ENCODE measurements at places on chromosomes 6 and 20.

DNA sequence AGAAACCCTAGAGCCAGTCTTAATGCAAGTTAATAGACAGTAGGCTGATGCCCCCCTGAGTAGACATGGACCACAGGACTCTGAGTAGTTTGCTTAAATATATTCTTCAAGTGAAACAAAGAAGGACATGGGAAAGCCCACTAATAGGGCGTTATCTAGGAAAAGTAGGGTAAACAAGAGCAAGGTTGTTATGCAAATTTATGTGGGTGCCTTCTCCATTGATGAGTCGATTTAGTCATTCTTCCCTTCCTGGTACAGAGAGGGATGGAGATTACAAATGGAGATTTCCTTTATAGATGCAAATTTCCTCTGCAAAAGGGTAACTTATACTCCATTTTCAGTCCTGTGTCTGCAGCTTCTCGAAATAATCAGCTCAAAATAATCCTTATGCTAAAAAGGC, 262.0 kb downstream of the CD83 start:
- DNase-seq, result no peak

DNA sequence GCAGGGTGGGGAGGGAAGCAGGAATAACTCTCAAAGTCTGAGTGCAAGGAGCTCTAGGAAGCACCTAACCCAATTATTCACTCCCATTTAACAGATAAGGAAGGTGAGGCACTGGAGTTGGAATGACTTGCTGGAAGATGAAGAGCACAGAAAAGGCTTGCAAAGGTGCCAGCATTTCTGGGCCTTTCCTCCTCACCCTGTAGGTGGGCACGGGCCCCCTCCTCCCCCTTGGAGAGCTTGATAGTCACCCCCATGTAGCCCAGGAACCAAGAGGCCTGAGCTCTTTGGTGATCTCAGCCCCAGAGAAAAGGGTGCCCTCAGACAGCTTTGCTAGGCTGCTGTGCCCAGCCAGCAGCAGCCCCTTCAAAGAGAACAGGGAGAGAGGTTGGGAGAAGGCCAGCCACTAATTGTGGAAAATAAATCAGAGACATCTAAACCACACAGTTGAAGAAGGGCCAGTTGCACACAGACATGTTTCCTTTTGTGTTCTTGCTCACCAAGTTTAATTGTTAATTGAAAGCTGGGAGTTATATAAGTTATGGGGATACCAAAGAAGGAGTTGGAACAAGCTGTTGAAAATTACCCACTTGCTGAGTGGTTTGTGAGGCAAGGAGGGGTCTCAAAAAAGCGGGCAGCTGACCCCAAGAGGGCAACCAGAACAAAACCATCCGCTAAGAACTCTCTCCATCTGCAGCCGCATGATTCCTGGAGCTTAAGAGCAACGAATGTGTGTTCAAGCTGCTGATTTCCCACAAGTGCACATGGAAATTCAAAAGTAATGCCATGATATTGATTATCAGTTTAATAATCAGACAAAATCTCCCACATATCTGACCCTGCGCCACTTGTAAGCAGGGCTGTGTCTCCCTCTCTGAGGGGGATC, 77.0 kb downstream of the MRPL14 start:
- DNase-seq, result no peak

GRCh38 chr6:83867527-83868161, 8.2 kb downstream of the CYB5R4 start:
- DNase-seq, result peak; percentile 4

GRCh38 chr20:50146732-50147662, 6.5 kb downstream of the PEDS1 start:
- DNase-seq, result no peak

DNA sequence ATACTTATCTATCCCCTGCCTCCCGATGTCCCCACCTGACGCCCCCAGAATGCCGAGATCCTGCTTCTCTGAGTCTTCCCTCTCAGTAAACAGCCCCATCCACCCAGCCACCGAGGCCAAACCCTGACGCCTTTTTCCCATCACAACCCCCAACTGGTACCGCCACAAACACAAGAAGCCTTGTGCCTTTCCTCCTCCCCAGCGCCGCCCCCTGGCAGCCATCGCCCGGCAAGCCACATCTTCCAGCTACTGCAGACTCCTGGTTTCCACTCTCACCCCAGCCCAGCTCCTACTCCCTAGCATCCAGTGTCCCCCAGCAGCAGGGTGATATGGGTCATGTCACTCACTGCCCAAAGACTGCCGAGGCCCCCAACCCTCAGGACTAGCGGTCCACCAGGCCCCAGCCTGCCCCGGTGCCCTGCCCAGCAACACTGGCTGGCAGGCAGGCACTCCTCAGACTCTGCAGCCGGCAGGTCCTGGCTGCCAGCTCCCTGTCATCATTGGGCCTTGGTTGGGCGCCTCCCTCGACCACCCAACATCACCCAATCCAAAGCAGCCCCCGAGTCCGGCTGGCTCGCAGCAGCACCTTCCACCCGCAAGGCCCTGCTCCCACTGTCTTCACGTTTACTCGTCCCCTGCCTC, 11.2 kb downstream of the TCFL5 start:
- DNase-seq, result peak; percentile 71

GRCh38 chr20:19317237-19318069, 105.0 kb downstream of the SLC24A3 start:
- DNase-seq, result no peak

GRCh38 chr20:56896447-56896846, 267.3 kb downstream of the TFAP2C start:
- no peak for DNase-seq

- no peak for DNase-seq
Measured at GRCh38 chr6:43989581-43990146, 137.6 kb downstream of the MRPL14 start.

- DNase-seq, result no peak
Measured at GRCh38 chr6:11413117-11413687, 124.3 kb upstream of the TMEM170B start.

DNA sequence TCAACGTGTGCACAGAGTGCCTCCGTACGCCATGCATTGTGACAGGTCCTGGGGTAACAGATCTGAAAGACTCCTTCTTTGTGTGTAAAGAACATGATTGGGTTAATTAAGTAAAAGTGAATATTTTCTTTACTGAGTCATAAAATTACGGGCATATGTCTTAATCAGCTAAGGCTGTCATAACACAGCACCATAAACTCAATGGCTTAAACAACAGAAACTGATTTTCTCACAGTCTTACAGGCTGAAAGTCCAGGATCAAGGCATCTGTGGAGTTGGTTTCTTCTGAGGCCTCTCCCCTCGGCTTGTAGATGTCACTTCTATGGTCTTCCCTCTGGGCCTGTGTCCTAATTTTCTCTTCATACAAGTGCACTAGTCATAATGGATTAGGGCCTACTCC, 176.9 kb downstream of the MTFR2 start:
- no peak for DNase-seq

DNA sequence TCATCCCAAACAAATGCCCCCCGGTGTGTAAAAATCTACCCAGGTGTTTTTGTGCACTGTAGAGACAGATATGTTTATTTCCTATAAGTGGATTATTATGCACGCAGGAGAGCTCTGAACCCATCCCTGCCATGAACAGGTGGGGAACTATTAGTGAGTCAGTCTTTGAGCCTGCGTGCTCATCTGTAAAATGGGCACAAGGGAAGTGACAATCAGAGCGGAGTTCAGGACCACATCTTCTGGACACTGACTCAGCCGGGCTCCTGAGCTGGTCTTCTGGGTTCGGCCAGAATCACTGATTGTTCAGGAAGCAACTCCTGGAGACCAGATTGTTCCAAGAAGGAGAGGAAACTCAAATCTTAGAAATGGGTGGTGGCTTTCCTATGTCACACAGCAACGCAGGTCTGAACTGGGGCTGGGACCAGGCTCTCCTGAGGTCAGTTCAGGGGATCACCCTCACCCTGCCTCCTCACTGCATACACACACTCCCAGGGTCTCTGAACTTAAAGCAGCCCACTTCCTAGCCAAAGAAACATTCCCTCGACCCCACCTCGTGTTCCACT, 27.3 kb upstream of the TGM2 start:
- DNase-seq, result no peak

DNA sequence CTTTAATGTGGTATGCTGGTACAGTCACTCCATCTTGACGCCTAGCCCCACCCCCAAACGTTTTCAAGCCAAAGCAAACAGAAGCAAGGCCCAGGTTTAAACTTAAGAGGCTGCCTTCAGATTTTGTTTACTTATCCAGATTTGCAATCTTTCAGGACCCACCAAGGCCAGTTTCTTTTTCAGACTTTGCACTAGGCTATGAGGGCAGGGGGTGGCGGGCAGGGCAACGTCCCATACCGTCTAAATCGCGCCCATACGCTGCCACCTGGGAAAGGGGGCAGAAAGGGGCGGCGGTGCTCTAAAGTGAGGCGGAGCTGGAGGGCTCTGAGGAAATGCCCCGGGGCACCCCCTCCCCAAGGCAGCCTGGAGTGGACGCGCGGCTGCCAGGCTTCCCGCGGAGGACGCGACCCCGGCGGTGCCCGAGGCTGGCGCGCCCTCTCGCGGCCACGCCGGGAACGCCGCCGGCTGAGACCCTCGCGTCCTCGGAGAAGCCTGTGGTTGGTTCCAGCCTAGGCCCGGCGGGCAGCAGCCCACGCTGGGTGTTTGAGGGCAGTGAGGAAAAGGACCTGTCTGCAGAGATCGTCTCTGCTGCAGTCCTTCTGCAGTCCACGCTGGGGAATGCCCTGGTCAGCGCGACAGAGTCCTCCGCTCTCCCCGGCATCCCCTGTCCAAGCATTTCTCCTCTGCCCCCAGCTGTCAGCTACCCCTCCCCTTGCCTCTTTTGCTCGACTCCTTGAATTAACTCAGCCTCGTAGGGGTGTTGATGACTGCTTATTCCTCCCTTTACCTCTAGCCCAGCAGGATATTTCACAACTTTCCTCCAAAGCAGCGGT, 129.2 kb upstream of the PRND start:
- DNase-seq, result no peak

- DNase-seq, result no peak
Measured at GRCh38 chr6:112188906-112189305, 65.5 kb downstream of the LAMA4 start.

DNA sequence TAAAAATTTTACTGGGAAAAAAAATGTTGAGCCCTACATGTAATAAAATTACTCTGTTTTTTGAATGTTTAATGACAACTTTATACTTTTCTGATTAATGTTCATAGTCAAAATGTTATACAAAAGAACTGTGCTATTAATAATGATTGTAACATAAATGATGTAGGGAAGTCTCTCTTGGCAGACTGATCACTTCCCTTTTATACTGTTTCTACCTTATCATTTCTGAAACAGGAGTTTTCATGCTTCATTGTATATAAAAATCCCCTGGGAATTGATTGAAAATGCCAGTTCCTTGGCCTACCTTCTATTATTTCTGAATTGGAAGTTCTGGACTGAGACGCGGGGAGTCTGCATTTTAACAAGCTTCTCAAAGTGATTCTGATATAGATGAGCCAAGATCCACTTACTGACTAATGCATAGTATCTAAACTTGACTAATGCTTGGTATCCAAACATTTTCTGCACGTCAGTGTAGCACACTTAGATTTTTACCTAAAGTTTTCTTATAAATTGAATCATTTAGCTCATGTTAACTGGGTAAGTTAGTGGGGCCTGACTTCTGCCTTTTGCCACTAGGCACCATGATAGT, 7.2 kb upstream of the HDAC2 start:
- no peak for DNase-seq

- DNase-seq, result no peak
Measured at GRCh38 chr6:72348926-72349325, 272.9 kb upstream of the KCNQ5 start.

- DNase-seq, result no peak
Measured at GRCh38 chr6:162532283-162533008, 195.1 kb downstream of the PRKN start.

GRCh38 chr6:147604373-147604772, 95.9 kb downstream of the SAMD5 start:
- DNase-seq, result no peak

DNA sequence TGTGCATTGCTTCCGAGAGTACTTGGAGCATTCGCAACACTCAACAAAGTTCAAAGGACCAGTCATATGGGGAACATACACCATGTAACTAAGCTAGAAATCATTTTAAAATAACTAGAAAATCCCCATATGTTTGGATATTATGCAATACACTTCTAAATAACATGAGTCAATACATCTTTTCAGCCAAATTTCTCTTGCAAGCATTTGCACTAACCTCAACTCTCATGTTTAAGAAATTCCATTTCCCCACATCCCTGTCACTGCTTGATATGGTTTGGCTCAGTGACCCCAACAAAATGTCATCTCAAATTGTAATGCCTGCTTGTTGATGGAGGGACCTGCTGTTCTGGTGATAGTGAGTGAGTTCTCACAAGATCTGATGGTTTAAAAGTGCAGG, 85.7 kb upstream of the CST7 start:
- DNase-seq, result no peak

DNA sequence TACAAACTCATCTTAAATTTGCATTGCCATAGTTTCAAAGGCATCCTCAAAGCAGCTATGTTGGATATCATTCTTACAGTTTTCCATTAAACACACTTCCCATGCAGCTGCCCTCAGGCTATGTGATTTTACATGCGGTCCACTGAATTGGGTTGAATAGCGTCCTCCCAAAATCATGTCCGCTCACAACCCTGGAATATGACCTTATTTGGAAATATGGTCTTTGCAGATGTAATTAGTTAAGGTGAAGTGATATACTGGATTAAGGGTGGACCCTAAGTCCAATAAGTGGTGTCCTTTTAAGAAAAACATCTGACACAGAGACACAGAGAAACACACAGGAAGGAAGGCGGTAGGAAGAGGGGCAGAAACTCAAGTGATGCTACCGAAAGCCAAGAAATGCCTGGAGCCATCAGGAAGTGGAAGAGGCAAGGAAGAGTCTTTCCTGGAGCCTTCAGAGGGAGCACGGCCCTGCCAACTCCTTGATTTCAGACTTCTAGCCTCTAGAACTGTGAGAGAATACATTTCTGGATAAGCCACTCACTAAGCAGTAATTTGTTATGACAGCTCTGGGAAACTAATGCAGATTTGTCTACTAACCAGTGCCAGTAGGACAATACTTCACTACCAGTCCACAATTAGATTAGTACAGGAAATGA, 42.7 kb upstream of the NHSL1 start:
- no peak for DNase-seq

GRCh38 chr6:115891750-115892149, 168.9 kb downstream of the FRK start:
- DNase-seq, result no peak

DNA sequence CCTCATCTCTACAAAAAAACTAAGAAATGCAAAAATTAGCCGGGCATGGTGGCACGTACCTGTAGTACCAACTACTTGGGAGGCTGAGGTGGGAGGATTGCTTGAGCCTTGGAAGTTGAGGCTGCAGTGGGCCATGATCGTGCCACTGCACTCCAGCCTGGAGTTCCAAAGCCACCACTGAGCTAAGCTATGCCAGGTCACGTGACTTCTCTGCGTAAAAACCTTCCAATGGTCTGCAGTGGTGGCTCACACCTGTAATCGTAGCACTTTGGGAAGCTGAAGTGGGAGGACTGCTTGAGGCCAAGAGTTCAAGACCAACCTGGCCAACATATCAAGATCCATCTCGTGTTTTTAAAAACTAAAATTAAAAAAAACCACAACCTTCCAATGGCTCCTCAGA, 1.7 kb downstream of the SF3B5 start:
- no peak for DNase-seq

GRCh38 chr6:43253401-43253800, 10.1 kb downstream of the TTBK1 start:
- DNase-seq, result no peak
